ENCODE measurements at places on chromosomes 12 and 14. TPM values are rescaled to one million over a fixed set of nuclear protein-coding genes. Genes with fewer than 3 reads are reported as not detected.

DNA sequence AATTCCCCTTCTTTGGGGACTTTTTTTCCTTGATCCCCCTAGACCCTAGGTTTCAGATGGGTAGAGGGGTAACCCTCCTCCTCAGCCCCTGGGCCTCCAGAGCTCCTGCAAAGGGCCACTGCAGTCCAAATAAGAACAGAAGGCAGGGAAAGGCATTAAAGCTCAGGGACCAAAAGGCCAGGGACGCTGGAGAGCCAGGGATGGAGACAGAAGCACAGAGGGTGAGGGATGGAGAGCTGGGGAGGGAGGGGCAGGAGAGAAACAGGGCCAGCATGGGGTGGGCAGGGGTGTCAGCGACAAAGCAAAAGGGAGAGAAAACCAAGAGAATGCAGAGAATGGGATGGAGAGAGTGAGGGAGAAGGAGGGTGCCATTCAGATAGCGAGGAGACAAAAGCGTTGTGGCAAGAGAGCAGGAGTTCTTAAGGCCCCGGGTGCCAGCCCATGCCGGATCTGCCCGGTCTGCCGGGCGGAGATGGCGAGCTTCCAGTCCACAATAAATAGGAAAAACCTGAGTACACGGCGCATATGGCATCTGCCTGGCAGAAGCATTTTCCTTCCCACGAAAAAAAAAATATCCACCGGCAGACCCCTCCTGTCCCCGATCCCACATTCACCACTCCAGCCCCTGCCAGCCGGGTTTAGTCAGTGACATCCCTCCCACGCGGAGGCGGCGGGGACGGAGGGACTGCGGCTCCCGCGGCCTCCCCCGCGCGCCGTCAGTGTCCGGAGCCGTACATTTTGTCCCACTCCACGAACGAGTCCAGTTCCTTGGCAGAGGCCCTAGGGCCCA is 28.6 kb downstream of the FIGNL2 start:
- no peaks in the 10 kb centered on the region for H3K36me3 ChIP-seq
- H3K4me1 ChIP-seq: peaks cover 28% of the 10 kb centered on the region

DNA sequence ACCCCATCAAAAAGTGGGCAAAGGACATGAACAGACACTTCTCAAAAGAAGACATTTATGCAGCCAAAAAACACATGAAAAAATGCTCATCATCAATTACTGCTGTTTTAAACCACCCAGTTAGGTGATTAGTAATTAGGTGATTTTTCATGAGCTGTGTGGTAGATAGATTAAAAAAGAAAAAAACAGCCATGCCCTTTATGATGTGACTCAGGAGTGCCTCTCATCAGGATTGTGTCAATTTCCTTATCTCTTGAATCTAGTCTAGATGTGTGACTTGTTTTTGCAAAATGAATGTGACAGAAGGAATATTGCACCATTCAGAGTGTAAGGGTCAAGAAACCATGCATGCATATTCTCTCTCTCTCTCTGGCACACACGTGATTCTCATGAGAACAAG is 5.7 kb downstream of the OR10A7 start:
- H3K4me3 ChIP-seq: no peak overlapping the region
- no peaks in the 10 kb centered on the region for H3K27me3 ChIP-seq
- no peaks in the 10 kb centered on the region for H3K4me1 ChIP-seq
- DNase-seq: no peak

DNA sequence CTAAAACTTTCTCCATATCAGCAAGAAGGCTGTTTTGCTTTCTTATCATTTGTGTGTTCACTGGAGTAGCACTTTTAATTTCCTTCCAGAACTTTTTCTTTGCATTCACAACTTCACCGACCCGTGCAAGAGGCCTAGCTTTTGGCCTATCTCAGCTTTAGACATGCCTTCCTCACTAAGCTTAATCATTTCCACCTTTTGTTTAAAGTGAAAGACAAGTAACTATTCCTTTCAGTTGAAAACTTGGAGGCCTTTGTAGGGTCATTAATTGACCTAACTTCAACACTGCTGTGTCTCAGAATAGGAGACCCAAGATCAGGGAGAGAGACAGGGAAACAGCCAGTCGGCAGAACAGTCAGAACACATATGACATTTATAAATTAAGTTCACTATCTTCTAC is 39.3 kb downstream of the BBS10 start:
- no peak overlapping the region for H3K4me3 ChIP-seq
- no peaks in the 10 kb centered on the region for H3K27me3 ChIP-seq
- H3K4me1 ChIP-seq: peaks cover 8% of the 10 kb centered on the region
- no peaks in the 10 kb centered on the region for H3K36me3 ChIP-seq

DNA sequence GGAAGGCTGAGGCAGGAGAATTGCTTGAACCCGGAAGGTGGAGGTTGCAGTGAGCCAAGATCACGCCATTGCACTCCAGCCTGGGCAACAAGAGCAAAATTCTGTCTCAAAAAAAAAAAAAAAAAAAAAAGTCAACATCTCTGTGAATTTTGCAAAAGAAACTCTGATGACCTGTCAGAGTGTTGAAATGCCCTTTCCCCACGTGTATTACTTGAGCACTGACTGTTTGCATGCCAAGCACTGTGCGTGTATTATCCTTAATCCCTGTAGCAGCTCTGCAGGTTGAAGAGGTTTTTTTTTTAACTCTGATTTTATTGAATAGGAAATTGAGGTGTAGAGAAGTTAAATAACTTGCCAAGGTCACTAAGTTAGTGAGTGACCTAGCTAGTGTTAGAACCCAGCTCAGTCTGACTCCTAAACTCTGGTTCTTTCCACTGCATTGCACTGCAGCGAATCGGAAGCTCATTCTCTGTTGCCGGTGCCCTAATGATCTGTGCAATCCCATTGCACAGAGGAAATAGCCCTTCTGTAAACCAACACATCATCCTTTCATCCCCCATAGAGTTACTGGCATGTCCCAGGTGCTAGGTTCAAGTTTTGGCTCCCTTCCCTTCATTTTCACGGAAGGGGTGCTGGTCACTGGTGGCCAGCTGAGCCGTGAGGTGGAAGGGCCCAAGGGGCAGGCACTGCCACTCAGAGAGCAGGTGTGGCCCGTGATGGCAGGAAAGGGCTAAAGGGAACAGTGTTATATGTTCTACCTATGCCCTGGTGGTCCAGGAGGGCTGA is 122.3 kb downstream of the EML1 start:
- H3K27ac ChIP-seq: no peak overlapping the region
- H3K36me3 ChIP-seq: no peaks in the 10 kb centered on the region
- no peaks in the 10 kb centered on the region for H3K4me1 ChIP-seq

DNA sequence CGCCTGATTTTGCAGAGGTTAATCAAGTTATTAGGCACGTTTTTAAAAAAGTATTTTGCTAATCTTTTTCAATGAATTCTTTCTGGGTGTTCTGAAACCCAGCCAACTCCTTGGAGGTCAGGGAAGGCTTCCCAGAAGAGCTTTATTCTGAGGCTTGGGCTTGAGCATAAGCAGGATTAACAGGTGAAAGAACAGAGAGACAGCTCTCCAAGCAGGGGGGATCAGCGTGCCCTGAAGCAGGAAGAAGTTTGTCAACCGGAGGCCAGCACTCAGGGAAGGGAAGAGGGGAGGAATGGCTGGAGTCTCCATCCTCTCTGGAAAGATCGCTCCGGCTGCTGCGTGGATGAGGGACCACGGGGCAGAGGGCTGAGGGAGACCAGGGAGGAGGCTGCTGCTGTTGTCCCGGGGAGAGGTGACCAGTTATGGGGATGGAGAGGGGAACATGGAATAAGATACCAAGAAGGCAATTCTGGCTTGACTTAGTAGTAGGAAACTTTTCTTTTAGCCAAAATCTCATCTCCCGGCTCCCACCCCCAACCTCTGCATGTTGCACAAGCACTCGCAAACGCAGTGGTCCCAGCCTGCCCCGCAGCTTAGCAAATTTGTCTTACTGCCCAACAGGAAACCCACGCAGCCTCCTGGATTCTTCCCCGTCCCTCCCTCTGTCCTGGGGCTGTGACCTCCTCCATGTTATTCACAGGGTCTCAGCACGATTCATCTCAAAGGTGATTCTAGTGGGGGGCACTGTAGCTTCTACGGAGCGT is 1.1 kb upstream of the SSH1 start:
- DNase-seq: no peak
- peak overlapping the region; percentile 77 for H3K4me3 ChIP-seq
- H3K27ac ChIP-seq: 0 out of 2 replicates have a peak overlapping the region, but pooled peaks have one; percentile 9
- peaks cover 25% of the 10 kb centered on the region for H3K4me1 ChIP-seq

GRCh38 chr14:63510538-63510937 is 32.6 kb downstream of the PPP2R5E start:
- no peak overlapping the region for H3K27ac ChIP-seq
- H3K36me3 ChIP-seq: 0 out of 2 replicates have a peak, but pooled peaks cover 3% of the 10 kb centered on the region
- H3K4me1 ChIP-seq: peaks cover 23% of the 10 kb centered on the region
- DNase-seq: no peak
- no peaks in the 10 kb centered on the region for H3K27me3 ChIP-seq

GRCh38 chr12:85866986-85867776 is 6.9 kb upstream of the NTS start:
- H3K36me3 ChIP-seq: no peaks in the 10 kb centered on the region
- peak; percentile 76 for DNase-seq
- no peaks in the 10 kb centered on the region for H3K4me1 ChIP-seq
- H3K4me3 ChIP-seq: no peak overlapping the region
- no peak overlapping the region for H3K27ac ChIP-seq

GRCh38 chr14:68015356-68016254 is 196.0 kb downstream of the RAD51B start:
- H3K36me3 ChIP-seq: no peaks in the 10 kb centered on the region
- H3K27ac ChIP-seq: no peak overlapping the region
- no peak for DNase-seq
- H3K27me3 ChIP-seq: no peaks in the 10 kb centered on the region

DNA sequence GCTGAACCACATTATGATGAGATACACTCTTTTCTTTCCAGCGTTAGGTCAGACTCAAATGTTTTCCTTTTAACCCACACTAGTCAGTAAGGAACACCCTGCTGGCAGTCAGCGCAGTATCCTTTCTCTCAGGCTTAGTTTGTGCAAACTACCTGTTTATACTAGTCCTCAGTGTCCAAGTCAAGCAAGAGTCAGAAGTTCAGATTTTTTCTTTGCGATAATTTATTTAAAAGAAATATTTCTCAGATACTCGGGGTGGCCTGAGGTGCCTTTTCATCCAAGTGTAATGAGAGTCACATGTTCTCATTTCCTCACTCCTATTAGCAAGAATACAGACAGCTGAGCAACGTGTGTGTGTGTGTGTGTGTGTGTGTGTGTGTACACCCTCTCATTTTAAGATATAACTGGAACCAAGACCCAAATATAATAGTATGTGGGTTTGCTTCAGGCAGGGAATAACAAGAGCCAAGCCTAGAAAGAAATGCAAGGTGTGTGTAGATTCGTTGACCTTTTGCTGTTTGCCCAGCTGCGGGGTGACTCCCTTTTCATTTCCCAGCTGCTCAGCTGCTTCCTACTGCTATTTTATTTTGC is 182.7 kb downstream of the KICS2 start:
- peak; percentile 35 for DNase-seq
- peak overlapping the region; percentile 28 for H3K27ac ChIP-seq
- H3K4me3 ChIP-seq: no peak overlapping the region
- peaks cover 20% of the 10 kb centered on the region for H3K4me1 ChIP-seq
- no peaks in the 10 kb centered on the region for H3K27me3 ChIP-seq

DNA sequence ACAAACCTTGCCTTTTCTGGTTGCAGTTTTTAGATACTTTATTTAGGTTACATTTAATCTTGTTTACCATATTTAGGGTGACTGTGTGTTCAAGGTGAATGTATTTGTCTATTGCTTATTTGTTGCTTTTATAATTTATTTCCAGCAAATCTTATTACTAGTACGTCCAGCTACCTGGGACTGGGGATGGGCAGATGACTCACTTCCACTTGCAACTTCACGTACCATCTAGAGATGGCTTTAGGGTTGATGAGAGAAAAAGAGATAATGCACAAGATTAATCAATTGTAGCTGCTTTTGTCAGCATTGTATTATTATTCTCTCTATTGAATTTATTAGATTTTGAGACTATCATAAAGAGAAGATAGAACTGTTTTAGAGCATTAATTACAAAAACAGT is 5.1 kb downstream of the MIPOL1 start:
- H3K4me3 ChIP-seq: no peak overlapping the region
- peaks cover 26% of the 10 kb centered on the region for H3K4me1 ChIP-seq
- peaks cover 9% of the 10 kb centered on the region for H3K36me3 ChIP-seq
- DNase-seq: no peak
- H3K27me3 ChIP-seq: no peaks in the 10 kb centered on the region

GRCh38 chr12:5797661-5798060 is 147.4 kb downstream of the ANO2 start:
- no peaks in the 10 kb centered on the region for H3K36me3 ChIP-seq
- DNase-seq: no peak
- no peaks in the 10 kb centered on the region for H3K4me1 ChIP-seq
- H3K27ac ChIP-seq: no peak overlapping the region
- no peak overlapping the region for H3K4me3 ChIP-seq

DNA sequence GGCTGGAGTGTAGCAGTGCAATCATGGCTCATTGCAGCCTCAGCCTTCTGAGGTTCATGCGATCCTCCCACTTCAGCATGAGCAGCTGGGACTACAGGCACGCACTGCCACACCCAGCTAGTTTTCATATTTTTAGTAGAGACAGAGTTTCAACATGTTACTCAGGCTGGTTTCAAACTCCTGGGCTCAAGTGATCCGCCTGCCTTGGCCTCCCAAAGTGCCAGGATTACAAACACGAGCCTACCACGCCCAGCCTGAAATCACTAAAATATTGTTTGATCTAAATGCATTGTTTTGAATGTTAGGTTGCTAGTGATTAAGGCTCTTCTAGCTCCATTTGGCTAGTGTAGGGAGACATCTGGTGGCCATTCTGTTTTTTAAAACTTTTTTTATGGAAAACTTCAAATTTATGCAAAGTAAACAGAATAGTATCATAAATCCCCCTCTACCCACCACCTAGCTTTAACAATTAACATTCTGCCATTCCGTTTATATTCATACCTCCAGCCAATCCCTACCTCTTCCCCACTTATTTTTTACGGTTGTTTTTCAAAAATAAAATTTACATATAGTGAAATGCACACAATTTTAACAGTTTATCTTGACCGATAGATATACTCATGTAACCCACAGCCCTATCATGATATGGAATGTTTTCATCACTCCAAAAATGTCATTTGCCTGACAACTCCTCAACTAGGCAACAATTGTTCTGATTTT is 37.8 kb downstream of the MYO1H start:
- H3K27me3 ChIP-seq: no peaks in the 10 kb centered on the region
- peaks cover 3% of the 10 kb centered on the region for H3K4me1 ChIP-seq
- H3K27ac ChIP-seq: no peak overlapping the region
- H3K36me3 ChIP-seq: no peaks in the 10 kb centered on the region
- H3K4me3 ChIP-seq: no peak overlapping the region

GRCh38 chr12:74963304-74963703 is 246.3 kb downstream of the KCNC2 start:
- H3K27ac ChIP-seq: no peak overlapping the region
- DNase-seq: no peak
- H3K4me1 ChIP-seq: no peaks in the 10 kb centered on the region
- no peaks in the 10 kb centered on the region for H3K36me3 ChIP-seq
- no peak overlapping the region for H3K4me3 ChIP-seq

Gene CCDC197
- not detected for total RNA-seq

Gene GPD1
- 0.45 TPM for total RNA-seq

Gene A2ML1
- total RNA-seq: 6.0 TPM

Gene P2RX2
- 3.0 TPM for total RNA-seq

Gene WNT5B
- total RNA-seq: 2.7 TPM

Gene CLEC2A
- not detected for total RNA-seq

Gene SLC25A47
- total RNA-seq: not detected

Gene IFI27
- total RNA-seq: 0.23 TPM
